HT1080 (cell line): ENCODE measurements at places on chromosomes 1 and 21. TPM values are rescaled to one million over a fixed set of nuclear protein-coding genes. Genes with fewer than 3 reads are reported as not detected.

Gene PHTF1
- 28.2 and 34.5 TPM in 2 replicates for total RNA-seq

Gene HPDL
- total RNA-seq: not detected in 2 replicates

DNA sequence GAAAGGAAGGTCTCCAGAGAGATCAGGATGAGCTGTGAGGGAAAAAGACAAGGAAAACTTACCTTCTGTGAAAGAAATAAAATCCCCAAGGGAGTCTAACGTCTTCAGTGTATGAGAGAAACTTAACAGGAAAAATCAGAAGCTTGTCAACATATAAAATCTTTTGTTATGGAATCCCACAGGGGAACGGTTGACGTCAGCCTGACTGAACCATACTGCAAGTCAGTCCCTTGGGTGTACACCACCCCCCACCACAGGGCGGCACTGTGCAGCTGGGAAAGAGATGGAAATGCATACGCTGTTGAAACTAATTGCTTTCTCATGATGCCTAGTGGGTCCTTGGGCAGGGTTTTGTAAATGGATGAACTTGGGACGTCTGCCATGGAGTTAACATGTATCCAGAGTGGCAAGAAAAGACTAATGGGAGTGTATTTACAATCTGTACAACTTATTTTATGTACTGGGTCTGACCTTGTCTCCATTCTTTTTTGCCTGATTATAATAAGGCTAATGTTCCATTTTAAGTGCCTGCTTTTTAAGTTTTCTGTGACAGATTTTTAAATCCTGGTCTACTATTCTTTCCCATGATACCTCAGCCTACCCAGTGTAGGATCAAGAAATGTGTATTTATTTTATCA lies 22.7 kb downstream of the UTP25 start:
- DNase-seq: peak; percentile 80

GRCh38 chr1:48223366-48224240 lies 1.1 kb downstream of the SLC5A9 start:
- no peak for DNase-seq

Gene CADM3
- total RNA-seq: 1.1 and 2.3 TPM in 2 replicates

DNA sequence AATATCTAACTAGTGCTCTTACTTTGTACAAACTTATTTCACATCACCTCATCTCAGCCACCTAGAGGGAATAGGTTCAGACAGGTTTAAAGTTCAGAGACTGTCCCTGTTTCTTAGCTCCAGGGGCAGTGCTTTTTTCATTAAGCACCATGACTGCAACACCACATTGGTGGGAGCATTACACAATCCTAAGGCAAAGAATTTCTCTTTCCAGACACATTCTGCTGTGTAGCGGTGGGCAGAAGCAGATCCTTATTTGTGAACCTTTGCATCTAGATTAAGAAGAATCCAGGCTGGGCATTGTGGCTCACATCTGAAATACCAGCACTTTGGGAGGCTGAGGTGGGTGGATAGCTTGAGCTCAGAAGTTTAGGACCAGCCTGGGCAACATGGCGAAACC lies 16.1 kb downstream of the LCA5L start:
- DNase-seq: no peak

DNA sequence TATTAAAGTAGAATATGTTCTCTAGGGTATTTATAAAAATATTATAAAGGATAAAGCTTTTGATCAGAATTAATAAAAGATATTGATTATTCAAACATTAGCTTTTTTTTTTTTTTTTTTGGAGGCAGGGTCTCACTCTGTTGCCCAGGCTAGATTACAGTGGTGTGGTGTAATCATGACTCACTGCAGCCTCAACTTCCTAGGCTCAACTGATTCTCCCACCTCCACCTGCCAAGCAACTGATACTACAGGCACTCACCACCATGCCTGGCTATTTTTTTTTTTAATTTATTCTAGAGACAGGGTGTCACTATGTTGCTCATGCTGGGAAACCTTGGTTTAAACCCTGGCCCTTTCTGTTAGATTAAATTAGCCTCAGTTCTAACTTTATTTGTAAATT lies 188.3 kb downstream of the CLEC20A start:
- DNase-seq: peak; percentile 39

- no peak for DNase-seq
Observed at GRCh38 chr1:69494221-69494620, 73.5 kb upstream of the LRRC7 start.

DNA sequence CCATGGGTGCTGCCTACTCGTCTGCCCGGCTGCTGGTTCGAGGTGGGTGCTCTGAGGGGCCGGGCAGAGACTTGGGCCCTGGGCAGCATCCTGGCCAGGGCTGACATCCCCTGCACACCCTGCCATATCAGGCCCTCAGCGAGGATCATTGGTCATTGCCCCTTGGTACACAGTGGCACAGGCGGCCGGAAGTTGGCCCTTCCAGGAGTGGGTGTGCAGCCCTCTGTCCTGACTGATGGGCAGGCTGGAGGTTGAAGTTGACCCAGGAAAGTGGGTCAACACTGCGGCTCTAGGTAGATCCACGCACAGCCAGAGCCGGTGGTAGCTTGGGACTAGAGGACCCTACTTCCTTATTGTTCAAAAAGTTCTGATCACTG lies 72.9 kb downstream of the TRIM11 start:
- no peak for DNase-seq

DNA sequence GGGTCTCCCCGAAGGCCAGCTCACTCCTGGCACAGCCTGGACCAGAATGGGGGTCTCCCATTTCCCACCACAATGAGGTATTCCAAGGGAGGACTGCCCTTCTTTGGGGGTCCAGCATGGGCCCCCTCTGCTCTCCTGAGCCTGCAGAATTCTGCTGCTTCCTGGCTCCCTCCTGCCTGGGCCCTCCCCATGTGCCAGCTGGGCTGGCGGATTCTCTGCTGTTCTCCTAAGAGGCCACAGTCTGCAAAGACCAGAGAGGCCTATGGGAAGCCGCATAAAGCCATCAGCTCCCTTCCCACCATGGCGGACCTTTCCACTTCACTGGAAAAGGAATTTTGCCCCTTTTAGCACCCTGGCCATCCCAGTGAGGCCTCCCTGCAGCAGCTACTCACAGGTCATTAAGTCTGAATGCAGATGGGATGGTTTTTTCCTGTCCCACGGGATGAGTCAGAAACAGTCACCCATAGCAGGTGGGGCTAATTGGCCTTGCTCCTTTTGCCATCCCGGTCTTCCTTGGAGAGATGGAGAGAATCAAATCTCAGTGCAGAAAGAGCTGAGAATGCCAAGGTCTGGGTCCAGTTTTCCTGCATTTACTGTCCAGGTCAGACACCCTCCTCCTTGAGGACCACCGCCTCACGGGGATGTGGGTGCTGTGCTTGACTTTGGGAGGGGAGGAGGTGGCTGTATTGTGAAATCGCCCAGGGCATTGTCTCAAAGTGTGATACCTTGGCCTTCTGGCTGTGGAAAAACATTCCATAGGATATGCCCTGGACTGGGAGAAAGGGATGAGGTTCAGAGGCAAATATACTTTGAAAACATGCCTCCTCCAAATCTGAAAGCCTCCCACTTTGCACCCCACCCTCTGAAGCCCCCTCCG lies 23.2 kb downstream of the MYBPH start:
- peak; percentile 85 for DNase-seq

Gene UQCRHL
- total RNA-seq: 12.4 and 31.0 TPM in 2 replicates

Gene PLA2G2C
- not detected in 2 replicates for total RNA-seq

Gene KCNK2
- 4.7 and 5.0 TPM in 2 replicates for total RNA-seq

DNA sequence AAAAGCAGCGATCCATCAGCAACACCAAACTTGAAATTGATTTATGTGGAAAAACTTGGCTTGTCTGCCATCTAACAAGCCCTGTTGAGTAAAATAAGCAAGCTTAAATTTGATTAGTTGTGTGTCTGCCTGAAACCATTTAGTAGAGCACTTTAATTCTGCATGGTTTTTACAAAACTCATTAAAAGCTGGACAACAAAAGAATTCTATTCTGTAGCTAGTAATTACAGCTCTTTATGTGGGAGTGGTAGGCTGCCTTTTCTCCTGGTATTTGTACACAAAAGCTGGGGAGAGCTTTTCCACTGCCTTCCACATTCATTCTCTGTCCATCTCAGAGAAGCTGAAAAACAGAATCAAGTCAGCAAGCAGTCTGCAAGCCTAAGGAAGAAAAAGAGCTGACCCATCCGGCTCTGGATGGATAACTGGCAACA lies 1.7 kb downstream of the ETS2 start:
- DNase-seq: no peak

GRCh38 chr1:84339503-84339902 lies 38.0 kb downstream of the SAMD13 start:
- DNase-seq: no peak

DNA sequence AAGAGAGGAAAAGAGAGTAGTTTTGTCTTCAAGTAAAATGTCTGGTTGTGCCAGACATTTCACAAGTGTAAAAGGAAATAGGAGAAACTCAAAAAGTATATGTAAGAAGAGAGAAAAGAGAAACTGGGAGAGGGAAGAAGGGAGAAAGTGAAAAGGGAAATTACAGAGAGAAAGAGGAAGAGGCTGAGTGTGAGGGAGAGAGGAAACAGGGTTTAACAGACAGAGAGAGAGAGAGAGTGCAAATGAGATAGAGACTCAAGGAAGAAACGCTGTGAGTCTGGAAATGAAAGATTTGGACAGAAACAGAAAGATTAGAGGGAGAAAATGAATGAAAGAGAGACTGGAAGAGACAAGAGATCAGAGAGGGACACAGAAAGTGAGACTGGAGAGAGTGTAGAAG lies 806.2 kb downstream of the PLA2G4A start:
- DNase-seq: no peak

GRCh38 chr1:206589206-206589605 lies 23.1 kb downstream of the EIF2D start:
- DNase-seq: peak; percentile 88

DNA sequence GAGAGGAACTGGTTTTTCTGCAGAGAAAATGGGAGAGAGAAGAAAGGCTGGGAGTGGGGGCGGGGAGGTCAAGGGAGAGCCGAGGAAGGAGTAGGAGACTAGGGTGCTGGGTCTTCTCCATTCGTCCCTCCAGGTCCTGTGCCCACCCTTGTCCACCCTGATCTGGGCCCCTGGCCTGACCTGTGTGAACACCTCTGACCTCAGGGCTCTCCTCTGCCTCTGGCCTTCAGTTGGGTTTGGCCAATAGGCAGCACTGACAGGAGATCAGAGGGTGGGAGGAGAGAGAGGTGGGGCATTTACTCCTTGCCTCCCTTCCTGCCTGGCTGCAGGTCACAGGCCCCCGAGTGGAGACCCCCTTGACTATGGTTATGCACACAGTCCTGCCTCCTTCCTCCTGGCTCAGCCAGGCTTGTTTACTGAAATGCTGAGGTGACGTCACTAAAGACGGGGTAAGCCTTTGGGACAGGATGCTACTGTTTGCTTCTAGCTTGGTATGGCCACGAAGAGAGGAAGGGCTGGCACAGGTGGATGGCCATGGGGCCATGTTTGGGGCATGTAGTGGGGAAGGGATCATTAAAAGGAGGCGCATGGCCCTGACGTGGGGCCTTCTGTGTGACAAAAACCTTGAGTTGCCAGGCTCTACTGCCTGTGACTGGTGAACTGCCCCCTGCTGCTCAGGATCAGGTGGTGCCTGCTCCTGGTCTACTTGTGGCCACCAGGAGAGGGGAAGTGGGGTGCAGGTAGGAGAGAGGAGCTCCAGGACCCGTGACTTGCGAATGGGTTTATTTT lies 248.7 kb upstream of the CSF3R start:
- DNase-seq: no peak

GRCh38 chr1:113201560-113201959 lies 128.6 kb downstream of the LRIG2 start:
- no peak for DNase-seq

GRCh38 chr21:28561772-28562171 lies 430.9 kb downstream of the LTN1 start:
- no peak for DNase-seq

DNA sequence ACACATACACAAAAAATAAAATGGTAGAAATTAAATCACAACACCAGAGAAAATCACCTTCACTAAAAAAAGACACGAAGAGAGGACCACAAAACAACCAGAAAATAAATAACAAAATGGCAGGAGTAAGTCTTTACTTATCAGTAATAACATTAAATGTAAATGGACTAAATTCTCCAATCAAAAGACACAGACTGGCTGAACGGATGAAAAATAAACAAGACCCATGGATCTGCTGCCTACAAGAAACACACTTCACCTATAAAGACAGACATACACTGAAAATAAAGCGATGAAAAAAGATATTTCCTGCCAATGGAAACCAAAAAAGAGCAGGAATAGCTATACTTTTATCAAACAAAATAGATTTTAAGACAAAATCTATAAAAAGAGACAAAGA lies 73.6 kb downstream of the ZZZ3 start:
- no peak for DNase-seq

DNA sequence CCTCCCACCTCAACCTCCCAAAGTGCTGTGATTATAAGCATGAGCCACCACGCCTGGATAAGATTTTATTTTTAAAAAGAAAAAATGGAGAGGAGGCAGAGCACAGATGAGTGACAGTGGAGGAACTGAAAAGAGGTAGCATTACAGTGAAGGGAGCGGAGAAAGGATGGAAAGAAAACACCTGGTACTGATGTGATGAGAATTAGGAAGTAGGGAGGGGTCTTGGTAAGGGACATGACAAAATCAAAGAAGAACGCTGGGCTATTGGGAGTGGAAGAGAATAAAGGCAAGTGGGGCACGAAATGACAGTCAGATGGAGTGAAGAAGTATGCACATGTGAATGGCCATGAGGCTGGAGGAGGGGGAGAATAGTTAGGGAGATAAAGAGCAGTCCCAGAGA lies 2.3 kb downstream of the FCRLA start:
- DNase-seq: no peak

DNA sequence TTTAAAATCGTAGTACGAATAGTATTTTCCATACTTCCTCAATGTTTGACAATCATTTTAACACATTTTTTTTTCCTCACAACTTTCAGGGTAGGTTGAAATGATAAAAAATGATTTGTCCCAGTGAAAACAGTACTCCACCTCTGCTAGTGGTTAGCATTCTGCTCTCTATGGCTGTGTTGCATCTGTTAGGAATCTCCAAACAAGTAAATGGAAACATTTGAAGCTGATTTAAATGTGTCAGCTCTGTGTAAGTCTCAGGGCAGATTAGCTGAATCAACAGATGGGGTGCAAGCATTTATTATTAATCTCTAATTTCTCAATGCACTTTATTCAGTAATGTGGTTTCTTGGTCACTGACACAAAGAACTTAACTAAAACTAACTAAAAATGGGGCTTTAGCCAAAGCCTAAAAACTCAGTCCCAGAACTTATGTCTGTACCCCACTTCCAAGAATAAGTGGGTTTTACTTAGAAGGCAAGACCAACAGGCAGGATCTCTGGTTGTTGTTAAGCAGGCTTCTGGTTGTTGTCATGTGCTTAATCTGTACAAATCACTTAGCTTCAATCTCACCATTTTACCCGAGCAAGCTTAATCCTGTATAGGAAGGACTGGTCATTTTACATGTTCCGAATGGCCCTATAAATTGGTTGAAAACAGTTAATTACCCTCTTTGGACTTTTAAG lies 67.8 kb downstream of the PRRX1 start:
- no peak for DNase-seq

Gene LCE2A
- 0.47 and 3.0 TPM in 2 replicates for total RNA-seq
